ENCODE measurements at places on chromosomes 3 and 15.

DNA sequence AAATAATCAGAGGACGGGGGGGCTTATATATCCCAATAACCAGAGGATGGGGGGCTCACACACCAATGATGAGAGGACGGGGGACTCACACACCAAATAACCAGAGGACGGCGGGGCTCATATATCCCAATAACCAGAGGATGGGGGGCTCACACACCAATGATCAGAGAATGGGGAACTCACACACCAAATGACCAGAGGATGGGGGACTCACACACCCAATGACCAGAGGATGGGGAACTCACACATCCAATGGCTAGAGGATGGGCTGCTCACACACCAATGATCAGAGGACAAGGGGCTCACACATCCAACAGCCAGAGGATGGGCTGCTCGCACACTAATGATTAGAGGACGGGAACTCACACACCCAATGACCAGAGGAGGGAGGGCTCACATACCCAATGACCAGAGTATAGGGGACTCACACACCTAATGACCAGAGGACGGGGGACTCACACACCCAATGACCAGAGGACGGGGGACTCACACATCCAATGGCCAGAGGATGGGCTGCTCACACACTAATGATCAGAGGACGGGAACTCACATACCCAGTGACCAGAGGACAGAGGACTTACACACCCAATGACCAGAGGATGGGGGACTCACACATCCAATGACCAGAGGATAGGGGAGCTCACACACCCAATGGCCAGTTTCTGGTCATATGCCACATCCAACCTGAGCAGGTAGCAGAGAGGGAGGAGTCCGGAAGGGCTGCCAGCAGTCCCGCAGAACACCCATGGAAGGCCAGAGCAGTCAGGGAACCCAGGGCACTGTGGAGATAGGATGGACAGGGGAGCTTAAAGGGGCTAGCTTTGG lies 10.6 kb downstream of the RAB6B start:
- no peak for DNase-seq

- no peak for DNase-seq
Observed at GRCh38 chr3:66428733-66429132, 72.1 kb downstream of the LRIG1 start.

GRCh38 chr3:128505771-128506170 lies 12.8 kb upstream of the GATA2 start:
- no peak for DNase-seq

GRCh38 chr3:141308588-141309218 lies 59.6 kb upstream of the ZBTB38 start:
- DNase-seq, result no peak

- no peak for DNase-seq
Observed at GRCh38 chr3:189936201-189936945, 184.3 kb downstream of the P3H2 start.

DNA sequence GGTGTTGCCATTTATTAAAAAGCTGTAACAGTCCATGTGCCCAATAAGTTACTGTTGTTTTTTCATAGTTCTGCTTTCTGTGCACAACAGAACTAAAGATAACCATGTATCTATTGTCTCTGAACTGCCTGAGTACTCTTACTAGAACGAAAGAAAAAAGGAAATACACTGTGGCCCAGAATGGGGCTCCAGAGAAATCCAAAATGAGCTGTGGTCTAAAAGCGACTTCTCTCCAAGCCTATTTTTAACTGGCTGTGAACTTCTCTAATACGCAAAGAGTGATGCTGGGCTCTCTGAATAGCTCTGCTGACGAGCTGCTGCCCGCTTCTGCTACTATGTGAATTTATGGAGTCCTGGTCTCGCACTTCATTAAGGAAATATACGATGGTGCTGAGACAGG lies 56.2 kb upstream of the LPP start:
- DNase-seq, result peak; percentile 12

GRCh38 chr15:100901702-100902435 lies 17.3 kb upstream of the LRRK1 start:
- no peak for DNase-seq

GRCh38 chr3:195441476-195441991 lies 1.3 kb downstream of the ACAP2 start:
- DNase-seq, result peak; percentile 17

GRCh38 chr3:151560738-151561137 lies 99.9 kb upstream of the IGSF10 start:
- DNase-seq, result no peak

DNA sequence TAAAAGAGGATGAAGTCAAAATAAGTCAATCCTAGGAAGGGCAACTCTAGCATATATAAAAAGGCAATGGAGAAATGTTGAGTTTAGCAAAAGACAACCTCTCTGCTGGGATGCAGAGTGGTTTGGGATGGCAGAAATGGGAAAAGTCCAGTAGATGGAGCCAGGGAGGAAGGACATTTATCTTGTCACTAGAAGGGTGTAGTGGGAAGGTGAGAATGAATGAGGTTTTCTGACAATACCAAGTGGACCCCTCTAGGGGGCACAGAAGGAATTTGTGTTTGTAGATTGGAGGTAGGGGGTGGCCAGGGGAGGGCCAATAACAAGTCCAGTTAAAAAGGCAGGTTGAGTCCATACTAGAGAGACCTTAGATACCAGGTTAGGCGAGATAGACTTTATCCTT lies 80.0 kb downstream of the THSD4 start:
- DNase-seq, result no peak
